ENCODE measurements at places on chromosomes 5 and 9.

DNA sequence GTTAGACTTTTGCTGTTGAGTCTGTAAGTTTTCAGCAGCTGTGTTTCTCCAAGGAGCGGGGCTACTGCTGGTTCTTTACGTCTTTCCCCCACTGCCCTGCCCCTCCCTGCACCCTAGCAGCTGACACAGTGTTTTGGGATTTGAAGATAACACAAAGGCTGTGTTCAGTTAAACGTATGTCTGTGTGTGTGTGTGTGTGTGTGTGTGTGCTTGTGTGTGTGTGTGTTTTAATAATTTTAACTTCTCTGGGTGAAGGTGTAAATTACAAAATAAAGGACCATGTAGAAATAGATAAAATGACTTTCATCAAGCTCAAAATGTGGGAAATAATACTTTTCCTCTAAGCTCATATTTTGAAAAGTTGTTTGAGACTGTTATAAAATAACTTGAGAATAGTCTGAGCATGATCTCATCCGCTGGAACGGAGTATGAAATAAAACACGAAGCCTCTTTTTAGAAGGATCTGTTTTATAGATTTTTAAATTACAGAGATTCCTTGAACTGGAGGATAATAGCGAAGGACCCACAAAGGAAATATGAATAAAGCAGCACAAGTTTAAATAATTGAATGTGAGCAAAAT is 10.9 kb downstream of the ABL1 start:
- DNase-seq: peak; percentile 43

DNA sequence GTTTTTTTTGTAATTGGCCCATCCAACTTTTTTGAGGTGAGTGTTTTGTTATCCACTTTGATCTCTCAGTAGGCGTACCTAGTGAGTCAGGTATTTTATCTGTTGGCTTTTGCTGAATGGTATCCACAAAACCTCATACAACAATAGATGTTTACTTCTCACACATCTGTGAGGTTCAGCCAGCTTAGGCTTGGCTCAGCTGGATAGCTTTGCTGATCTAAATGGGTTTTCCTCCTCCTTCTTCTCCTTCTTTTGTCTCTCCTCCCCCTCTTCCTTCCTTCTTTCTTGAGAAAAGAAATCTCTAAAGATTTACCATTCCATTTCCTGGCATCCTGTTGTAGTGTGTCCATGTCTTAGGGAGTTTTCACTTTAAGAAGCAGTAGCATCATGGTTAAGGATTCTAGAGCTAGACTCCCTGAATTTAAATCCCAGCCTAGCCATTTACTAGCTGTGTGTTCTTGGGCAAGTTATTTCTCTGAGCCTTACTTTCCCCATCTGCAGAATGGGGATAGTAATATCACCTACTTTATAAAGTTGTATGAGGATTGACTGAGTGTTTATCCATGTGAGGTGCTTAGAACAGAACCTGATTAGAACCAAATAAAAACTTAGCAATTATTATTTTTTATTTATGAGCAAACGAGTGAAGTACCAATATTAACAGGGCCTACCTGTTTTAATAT is 126.3 kb downstream of the ARHGAP26 start:
- DNase-seq: no peak

DNA sequence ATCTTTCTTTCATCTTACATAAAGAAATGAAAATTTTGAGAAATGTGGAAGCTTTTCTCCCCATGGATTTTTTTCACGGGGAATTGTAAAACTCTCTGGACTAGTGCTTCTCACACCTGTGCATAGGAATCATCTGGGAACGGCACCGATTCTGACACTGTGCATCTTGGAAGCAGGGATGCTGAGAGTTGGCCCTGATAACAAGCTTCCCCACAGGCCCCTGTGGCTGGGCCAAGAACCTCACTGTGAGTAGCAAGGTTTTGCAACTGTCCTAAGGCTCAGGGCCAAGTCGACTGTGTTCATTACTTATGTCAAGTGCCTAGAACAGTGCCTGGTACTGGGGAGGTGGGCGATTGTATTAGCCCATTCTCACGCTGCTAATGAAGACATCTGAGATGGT is 107.9 kb upstream of the ICE1 start:
- DNase-seq: no peak

DNA sequence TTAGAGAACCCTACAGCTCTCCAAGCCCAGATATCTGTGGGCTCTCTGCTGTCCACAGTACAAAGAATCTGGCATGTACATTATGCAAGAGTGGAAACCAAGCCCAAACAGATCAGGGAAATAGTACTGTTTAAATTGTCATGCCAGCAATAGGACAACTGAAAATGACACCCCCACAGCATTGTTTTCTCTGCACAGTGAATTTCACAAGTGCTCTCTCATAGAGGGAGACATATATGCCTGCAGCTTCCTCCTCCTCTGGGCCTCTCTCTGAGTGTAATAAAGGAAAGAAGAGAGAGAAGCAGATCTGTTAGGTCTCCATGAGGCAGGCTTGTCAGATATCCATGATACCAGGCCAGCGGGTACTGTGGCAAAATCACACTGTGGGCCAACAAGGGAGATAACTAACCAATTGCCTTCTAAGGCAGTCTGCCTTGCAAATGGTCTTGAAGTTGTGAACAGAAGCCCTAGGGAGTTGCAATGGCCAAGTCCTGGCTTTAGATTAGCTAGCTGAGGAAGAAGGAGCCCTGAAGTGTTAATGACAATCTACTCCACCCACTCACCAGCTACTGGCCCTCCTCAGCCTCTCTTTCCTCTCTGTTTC is 54.4 kb upstream of the JMY start:
- DNase-seq: no peak
